ENCODE measurements at places on chromosomes 12 and 14. TPM values are rescaled to one million over a fixed set of nuclear protein-coding genes. Genes with fewer than 3 reads are reported as not detected.

DNA sequence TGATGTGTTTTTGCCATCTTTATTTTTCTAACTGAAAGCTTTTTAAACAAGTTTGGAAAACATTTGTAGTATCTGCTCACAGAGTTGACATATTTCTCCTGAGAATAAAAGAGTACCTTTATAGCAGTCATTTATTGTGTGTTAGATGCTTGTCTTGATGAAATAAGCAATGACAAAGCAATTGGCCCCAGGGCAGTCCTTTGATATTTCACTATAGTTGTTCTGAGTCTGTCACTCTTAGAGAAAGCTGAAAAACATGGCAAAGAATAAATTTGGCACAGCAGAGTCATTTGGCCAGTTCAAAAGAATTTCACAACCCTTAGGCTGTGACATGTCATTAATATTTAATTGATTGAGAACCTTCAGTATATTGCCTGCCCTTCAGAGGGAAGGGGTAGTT is 166.2 kb downstream of the PTPRO start:
- no peak for ATAC-seq

DNA sequence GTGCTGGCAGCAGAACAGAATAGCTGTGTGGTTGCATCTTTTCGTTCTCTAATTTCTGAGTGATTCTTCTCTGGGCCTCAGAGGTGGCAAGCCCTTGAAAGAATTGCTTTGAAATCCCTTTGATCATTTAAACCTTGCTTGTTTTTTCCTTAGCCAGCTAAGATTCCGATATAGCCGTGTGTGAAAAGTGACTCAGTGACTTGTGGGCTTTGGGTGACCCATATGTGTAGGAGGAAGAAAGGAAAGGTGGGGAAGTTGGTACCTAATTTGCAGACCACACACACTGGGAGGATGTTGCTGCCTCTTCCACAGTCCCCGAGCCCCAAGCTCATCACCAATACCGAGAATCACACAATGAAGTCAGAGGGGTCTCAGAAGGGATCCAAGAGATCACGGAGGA is 18.8 kb downstream of the SLC24A4 start:
- ATAC-seq = no peak

KCNC2 gene
- 0.85 TPM for total RNA-seq

LTB4R2 gene
- 2.3 TPM for total RNA-seq

DNA sequence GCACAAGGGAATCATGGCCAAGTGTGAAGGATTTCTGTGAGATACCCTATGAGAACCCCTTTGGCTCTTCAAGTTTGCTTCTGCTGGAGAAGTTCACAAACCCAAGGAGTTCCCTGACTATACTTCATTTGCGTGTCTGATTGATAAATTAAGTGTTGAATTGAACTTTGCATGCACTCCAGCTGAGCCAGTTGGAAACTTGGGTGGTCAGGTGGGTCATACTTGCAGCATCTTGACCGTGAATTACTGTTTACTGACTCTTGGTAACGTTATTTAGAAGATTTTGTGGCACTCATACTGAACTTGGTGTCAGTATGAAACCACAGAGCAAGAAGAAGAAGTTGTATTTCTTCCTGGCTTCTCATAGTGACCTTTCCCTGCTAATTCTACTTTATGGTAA is 77.5 kb downstream of the TGFB3 start:
- no peak for ATAC-seq

CMKLR1 gene
- total RNA-seq = 0.09 TPM

DNA sequence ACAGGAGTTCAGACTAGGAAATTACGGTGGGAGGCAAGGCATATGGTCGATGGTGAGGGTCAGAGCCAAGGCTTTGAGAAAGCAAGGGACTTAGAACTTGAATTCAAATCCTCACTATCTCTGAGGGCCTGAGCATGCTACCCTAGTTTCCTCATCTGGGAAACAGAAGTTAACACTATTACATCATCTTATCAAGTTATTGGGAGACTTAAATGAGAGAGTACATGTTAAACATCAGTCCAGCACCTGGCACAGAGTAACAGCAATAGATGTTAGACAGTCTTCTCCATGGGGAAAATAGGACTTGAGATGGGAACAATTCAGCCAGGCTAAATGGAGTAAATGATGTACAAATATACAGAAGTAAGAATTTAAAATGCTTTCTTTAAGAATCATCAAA is 38.5 kb downstream of the SLC38A1 start:
- no peak for ATAC-seq

DNA sequence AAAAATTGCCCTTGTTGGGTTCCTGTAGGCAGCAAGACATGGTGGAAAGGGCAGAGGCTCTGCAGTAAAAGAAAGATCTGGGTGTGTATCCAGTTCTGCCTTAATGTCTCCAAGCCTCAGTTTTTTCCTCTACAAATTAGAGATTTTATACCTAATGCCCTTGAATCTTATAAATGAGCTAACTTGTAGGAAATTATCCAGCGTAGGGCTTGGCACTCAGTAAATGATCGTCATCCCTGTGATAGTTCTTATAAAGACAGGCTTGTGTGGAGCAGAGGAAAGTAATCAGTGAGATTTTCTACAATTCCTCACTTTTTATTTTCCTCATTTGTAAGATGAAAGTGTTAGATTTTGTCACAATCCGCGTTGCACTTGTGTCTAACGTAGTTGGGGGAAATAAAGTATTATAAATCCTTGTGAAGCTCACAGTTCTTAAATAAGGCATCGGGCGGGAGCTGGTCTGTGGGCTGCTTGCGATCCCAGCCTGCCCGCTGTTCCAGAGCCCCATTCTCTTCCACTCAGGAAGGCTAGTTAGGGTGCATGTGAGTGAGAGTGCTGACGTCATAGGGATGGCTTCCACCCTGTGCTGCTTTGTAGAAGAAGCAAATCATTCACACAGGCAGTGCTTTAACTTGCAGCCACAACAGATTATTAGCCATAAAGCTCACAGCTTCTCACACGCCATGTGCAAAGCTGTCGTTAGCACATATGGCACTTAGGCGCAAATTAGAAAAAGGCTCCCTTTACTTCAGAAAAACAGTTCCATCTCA is 87.6 kb downstream of the EML1 start:
- peak; percentile 95 for ATAC-seq

- no peak for ATAC-seq
These were observed 1348.9 kb upstream of the FLRT2 start for GRCh38 chr14:84181072-84181471.

CBLN3 gene
- 1.1 TPM for total RNA-seq

DNA sequence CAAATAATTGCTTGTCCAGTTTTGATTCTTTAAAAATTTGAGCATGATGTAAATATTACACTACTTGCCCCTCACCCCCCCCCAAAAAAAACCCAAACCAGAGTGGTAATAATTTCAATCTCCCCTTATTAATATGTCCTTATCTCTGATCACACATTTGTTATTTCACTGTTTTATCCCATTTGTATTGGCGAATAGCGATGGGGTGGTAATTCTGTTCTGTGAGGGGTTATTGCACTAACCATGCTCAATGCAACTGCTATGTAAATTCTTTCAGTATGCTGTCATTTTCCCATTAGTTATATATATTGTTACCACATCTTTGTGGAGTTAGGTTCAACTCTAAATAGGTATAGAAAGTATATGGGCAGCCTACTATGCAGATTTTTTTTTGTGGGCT is 1.1 kb downstream of the RIMKLB start:
- ATAC-seq = no peak

CSAD gene
- 106 TPM for total RNA-seq

GRCh38 chr12:110913119-110914056 is 7.0 kb downstream of the MYL2 start:
- ATAC-seq = no peak

GRCh38 chr12:90959538-90960139 is 4.7 kb upstream of the CCER1 start:
- ATAC-seq = no peak

TBC1D30 gene
- 0.59 TPM for total RNA-seq

CCDC175 gene
- total RNA-seq = 1.3 TPM

- no peak for ATAC-seq
These were observed 1.8 kb downstream of the ALX1 start for GRCh38 chr12:85281636-85282312.

RGS6 gene
- total RNA-seq = 15.5 TPM

GRCh38 chr12:4908684-4909409 is 858 bp upstream of the KCNA1 start:
- peak; percentile 67 for ATAC-seq
